Forelimb muscle (tissue), 1 donor: ENCODE measurements at places on chromosomes 2 and 18. TPM values are rescaled to one million over a fixed set of nuclear protein-coding genes. Genes with fewer than 3 reads are reported as not detected.
A peak's percentile ranks its signal among the peaks of the same experiment; 100 is the strongest.

DNA sequence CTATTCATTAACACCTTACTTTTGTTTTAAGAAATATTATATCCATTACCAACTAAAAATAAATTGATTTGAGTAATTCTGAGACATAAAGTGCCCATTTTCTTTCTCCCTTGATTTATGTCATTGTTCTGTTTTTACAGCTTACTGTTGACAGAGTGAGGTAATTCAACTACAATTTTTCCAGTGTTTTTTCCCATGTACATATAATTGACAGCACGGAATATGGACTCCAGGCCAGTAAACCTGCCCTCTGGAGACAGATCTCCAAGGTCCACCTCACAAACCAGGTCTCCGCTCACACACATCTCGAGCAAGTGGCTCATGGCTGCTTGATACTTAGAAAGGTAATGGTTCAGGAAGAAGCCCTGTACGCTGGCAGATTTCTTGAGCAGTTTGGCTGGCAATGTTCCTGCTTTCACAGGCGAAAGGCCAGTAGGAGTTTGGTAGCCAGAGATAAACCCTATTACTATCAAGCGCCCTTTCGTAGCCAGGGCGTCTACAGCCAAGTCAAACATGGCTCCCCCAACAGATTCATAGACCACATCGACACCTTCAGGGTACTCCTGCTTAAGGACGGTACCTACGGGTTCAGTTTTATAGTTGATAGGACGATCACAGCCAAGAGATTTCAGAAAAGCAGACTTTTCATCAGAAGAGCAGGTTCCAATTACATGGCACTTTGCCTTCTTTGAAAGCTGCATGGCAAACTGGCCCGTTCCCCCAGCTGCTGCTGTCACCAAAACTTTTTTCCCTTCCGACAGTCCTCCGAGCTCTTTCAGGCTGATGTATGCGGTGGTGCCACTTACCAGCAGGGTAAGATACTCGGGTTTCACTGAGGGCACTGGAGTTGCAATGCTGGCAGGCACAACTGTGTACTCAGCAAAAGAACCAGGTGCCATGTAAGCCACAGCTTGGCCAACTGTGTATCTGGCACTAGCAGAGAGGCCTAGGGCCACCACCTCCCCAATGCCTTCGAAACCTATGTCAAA lies 7.4 kb downstream of the PTGR3 start:
- no peak for DNase-seq

DNA sequence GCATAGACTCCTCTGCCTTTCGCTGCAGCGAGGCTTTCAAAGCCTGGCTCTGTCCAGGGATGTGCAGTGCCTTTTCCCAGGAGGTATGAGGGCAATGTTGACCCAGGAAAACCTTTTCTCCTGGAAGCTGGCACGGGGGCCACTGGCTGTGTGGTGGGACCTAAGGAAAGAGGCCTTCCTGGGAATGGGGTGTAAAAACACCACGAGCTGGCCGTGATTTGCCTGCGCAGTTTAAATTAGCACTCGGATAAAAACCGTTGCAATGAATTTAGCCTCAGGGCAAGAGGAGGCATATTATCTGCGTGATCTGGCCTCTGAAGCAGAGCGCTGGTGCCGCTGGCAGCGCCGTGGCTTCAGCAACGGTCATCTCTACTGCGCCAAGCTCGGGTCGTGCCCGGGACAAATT lies 3.0 kb downstream of the OSR1 start:
- DNase-seq = no peak

The UXS1 gene
- 40.5 TPM for polyA plus RNA-seq

The KCNJ13 gene
- 0.33 TPM for polyA plus RNA-seq

The PTGR3 gene
- polyA plus RNA-seq = 40.0 TPM

DNA sequence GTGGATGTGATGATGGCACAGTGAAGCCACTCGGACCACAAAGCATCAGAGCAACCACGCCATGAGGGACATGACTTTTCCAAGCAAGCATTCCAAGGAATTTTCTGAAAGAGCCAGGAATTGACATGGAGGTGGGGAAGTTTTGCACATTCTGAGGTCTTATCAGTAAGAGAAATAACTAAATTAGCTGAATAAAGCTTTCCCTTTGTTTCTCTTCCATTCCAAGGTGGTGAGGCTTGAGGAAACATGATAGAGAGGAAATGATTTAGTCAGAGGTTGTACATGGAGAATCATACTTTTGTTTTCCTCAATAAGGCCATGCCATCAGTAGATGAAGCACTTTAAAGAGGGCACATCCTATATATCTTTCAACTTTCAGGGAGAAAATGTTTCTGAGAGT lies 115.7 kb upstream of the MMADHC start:
- DNase-seq = no peak

The UBE2F gene
- 37.4 TPM for polyA plus RNA-seq

- DNase-seq = no peak
These were observed 55.9 kb upstream of the SLC66A3 start for GRCh38 chr2:11099122-11100065.

DNA sequence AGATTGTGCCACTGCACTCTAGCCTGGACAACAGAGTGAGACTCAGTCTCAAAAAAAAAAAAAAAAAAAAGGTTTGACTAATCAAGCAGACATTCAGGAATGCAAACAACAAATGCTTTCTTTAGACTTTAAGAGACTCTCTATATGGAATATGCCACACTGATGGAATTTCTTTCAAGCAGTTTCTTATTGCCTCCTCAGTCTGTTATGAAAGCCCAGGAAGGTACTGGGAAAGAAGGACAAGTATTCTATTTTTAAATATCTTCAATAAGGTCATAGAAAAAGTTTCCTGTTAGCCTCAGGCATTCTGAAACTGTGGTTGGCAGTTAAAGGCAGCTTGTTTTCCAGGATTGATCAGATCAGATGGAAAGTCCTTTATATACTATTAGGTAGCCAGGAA lies 241.6 kb downstream of the PIK3C3 start:
- no peak for DNase-seq

GRCh38 chr2:86697551-86698104 lies 22.5 kb upstream of the RMND5A start:
- no peak for DNase-seq

DNA sequence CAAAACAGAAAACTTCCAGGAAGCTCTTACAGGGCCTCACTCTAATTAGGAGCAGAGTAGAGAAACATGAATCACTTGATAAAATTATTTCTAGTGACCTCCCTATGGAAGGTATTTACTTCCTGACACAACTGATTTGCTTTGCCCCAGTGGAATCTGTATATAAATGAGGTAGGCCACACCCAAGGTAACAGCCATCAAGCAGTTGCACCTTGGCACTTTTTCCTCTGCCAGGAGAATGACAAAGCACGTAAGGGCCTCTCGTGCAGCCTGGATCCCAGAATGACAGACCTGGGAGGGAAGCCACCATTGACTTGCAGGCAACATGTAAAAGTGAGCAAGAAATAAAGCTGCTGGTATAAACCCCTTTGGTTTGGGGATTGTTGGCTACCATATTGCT lies 620.0 kb upstream of the SLC39A10 start:
- DNase-seq = no peak

The POTEJ gene
- polyA plus RNA-seq = 0.06 TPM

GRCh38 chr2:16105669-16106281 lies 165.4 kb downstream of the MYCN start:
- no peak for DNase-seq

DNA sequence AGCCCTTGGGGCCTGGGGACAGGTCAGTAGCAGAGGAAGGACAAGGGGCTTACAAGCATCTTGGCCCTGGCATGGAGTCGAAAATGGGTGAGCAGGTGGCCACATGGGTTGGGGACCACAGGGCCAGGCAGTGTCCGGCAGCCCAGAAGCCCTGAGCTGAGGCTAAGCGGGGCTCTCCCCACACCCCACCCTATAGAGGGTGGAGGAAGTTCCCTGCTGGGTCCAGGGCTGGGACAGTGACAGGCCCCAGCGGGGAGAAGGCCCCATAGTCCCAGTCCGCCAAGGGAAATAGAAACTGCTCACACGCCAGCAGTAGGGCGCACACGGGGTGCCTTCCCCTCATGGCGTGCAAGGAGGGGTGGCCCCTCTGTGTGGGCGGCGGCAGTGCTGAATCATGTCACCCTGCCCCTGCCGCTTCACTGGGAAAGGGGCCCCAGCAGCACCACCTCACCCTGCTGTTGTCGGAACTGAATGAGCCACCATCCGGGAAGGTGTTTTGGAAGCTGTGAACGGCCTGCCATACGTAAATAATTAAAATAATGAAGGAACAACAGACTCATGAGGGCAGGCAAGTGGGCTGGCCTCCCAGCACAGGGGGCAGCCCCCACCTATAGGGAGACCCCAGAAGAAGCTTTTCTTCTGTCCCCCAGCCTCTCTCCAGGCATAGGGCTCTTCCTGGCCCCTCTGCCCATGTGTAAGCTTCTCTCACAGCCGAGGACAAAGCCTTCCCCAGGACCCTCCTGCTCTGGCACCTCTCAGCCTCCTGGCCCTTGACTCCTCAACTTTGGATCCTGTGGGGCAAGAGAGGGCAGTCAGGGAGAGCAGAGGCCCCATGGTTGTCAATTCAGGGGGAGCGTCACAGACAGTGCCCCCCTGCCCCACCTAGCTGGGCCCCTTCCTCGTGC lies 12.7 kb upstream of the DUSP2 start:
- DNase-seq = no peak

DNA sequence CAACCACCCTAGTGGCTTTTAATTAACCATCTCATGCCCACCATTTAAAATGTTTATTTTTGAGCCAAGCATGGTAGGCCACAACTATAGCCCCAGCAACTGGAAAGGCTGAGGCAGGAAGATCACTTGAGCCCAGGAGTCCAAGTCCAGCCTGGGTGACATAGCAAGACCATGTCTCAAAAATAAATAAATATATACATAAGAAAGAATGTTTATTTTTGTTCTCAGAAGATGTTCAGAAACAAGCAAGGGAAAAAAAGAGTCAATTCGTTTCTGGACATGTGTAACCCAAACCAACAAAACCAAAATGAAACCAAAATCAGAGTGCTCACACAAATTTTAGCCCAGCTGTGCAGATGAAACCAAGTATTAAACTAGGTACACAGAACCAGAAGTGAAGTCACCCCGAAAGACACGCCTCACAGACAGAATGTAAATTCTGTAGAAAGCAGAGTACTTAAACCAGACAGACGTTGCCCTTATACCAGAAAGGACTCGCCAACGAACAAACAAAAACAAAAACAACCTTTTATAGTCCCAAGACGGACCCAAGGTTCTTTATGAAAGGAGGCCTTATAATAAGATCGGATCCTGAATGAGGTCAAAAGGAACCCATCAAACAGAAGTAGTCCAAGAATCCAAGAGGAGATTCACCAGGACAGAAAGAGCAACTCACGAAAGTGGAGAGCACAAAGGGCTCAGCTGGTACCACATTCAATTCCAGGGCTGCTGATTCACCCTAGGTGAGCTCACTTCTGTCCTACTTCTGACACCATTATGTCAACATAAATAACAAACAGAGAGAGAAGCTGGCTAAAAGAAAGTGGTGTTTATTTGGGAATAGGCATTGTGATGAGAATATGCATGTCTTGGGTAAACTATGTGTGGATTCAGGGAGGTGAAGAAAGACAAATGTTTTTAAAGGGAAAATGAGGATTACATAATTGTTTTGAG lies 31.8 kb upstream of the MTCL1 start:
- no peak for DNase-seq

DNA sequence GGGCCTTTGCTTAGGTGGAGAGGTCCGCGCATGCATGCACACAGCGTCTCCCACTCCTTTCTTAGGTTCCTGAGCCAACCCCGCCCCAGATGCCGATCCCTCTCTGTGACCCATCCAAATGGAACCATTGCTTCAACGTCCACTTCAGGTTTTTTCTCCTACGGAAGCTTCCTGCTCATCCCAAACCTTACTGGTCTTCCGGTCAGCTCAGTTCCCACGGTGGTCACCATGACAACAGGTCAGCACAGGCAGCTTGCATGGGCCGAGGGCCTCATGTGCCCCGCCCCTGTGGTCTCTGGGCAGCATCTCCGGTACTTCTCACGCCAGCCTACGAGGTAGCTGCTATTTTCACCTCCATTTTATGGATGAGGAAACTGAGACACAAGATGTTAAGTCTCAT lies 163.7 kb downstream of the SOCS6 start:
- no peak for DNase-seq

The VWC2L gene
- polyA plus RNA-seq = not detected

GRCh38 chr2:25042321-25043240 lies 705 bp downstream of the EFR3B start:
- no peak for DNase-seq

GRCh38 chr2:184923751-184924150 lies 325.4 kb downstream of the ZNF804A start:
- DNase-seq = no peak

GRCh38 chr2:151664520-151664919 lies 69.8 kb downstream of the NEB start:
- DNase-seq = no peak

GRCh38 chr2:183592271-183592670 lies 468.0 kb downstream of the NUP35 start:
- DNase-seq = no peak

- DNase-seq = peak; percentile 17
These were observed 35.5 kb upstream of the KIDINS220 start for GRCh38 chr2:8872821-8873432.

- no peak for DNase-seq
These were observed 18.3 kb upstream of the ACYP2 start for GRCh38 chr2:54097124-54097523.

The DLX1 gene
- polyA plus RNA-seq = 0.35 TPM

The GORASP2 gene
- 61.0 TPM for polyA plus RNA-seq

The DNAJC5G gene
- 0.24 TPM for polyA plus RNA-seq

DNA sequence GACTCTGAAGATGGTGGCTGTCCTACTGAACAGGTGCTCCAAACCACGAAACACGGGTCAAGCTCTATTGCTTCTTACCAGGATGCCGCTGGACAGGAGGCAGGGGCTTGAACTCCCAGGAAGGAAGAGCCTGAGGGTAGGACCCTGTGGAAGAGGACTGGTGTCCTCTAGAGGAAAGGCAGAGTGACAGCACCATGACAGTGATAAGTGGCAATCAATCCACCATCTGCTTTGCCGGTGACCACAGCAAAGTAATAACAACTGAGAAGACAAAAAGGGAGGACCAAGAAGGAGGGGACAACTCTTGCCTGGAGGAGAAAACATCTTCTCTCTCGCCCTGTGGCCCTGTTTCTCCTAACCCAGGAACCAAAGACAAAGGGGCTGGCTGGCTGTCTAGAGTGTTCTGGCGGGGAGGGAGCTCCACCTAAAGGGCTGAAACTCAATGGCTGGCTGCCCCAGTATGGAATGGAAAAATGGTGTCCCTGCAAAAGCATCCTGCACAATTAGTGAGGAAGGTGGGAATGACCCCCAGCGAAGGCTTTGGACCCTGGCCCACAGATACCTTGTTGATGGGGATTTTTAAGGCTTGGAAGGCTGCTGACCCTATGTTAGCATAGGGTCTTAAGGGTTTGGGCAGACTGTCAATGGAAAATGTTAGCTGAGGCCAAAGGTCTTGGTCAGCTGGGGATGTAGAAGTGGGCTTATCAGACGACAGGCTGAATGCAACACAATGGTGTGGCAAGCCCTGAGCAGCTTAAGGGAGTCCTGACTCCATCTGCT lies 35.4 kb downstream of the PROC start:
- no peak for DNase-seq

DNA sequence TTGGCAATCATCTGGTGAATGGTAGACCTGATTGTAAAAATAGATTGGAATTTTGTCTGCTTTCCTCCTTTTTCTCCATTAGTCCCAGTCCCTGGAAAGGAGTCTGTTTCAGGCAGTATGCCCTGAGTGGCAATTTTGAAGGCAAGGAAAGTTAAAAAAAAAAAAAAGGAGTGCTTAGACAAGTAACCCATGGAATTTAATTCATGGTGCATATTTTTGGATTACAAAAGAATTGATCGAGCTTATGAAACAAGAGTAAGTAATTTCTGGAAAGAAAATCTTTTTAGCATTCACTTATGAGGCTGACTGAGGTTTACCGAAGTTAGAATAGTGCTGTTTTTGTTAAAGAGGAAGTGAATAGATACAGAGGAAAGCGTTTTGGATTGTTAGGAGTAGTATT lies 29.4 kb upstream of the TMEM178A start:
- DNase-seq = no peak

The RESP18 gene
- polyA plus RNA-seq = not detected

The GNLY gene
- 0.99 TPM for polyA plus RNA-seq
